ENCODE measurements at places on chromosomes 6 and 20.
A peak's percentile ranks its signal among the peaks of the same experiment; 100 is the strongest.

- H3K4me3 ChIP-seq, result no peak overlapping the region
- no peak overlapping the region for H3K27ac ChIP-seq
- no peaks in the 10 kb centered on the region for H3K36me3 ChIP-seq
- no peak for DNase-seq
- H3K4me1 ChIP-seq, result peaks cover 23% of the 10 kb centered on the region
- H3K27me3 ChIP-seq, result peaks cover 5% of the 10 kb centered on the region
These were observed 25.1 kb downstream of the PIGT start for GRCh38 chr20:45440891-45441685.

- peaks cover 3% of the 10 kb centered on the region for H3K36me3 ChIP-seq
- H3K27me3 ChIP-seq, result peaks cover 7% of the 10 kb centered on the region
- DNase-seq, result no peak
These were observed 1.7 kb downstream of the C20orf204 start for GRCh38 chr20:64037498-64038213.

DNA sequence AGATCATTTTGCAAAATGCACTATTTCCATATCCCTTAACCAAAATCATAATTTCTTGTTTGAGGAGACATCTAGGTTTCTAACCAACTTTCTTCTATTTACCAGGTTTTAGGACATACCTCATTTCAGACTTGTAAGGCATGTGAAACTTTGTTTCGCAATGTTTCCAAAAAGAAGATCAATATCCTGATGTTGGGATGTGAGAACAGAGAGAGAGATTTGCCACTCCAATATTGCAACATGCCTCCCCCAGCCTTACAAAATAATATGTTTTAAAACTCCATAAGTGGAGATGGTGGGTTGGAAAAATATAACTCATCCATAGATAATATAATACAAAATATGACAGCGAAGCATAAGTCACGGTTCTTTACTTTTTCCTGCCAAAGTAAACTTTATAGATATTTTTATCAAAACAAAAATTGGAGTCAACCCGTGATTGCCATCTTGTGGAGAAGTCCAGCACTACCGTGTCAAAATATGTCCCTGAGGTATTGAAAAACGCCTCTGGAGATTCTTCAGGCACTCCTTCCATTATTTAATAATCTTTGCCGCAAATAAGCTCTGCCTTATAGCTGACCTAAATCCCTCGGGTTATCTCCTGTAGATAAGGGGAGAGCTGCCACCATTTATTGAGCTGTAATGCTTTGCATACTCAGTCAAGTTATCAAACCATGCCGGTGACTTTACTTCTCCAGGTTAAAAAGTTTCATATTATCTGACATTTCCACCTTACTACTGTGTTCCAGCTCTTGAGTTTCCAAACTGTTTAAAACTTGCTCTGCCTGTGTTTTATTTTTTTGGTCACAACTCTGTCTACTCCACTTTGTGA is 534.2 kb downstream of the HACE1 start:
- no peaks in the 10 kb centered on the region for H3K27me3 ChIP-seq
- DNase-seq, result no peak
- no peaks in the 10 kb centered on the region for H3K4me1 ChIP-seq
- H3K4me3 ChIP-seq, result no peak overlapping the region

GRCh38 chr6:71419217-71420094 is 130.8 kb downstream of the OGFRL1 start:
- H3K27me3 ChIP-seq, result peaks cover 6% of the 10 kb centered on the region
- H3K27ac ChIP-seq, result no peak overlapping the region
- DNase-seq, result no peak
- no peaks in the 10 kb centered on the region for H3K36me3 ChIP-seq
- peak overlapping the region; percentile 63 for H3K4me3 ChIP-seq

- no peaks in the 10 kb centered on the region for H3K36me3 ChIP-seq
- no peak for DNase-seq
- peaks cover 13% of the 10 kb centered on the region for H3K4me1 ChIP-seq
These were observed 86.5 kb upstream of the IFNGR1 start for GRCh38 chr6:137305691-137306090.

DNA sequence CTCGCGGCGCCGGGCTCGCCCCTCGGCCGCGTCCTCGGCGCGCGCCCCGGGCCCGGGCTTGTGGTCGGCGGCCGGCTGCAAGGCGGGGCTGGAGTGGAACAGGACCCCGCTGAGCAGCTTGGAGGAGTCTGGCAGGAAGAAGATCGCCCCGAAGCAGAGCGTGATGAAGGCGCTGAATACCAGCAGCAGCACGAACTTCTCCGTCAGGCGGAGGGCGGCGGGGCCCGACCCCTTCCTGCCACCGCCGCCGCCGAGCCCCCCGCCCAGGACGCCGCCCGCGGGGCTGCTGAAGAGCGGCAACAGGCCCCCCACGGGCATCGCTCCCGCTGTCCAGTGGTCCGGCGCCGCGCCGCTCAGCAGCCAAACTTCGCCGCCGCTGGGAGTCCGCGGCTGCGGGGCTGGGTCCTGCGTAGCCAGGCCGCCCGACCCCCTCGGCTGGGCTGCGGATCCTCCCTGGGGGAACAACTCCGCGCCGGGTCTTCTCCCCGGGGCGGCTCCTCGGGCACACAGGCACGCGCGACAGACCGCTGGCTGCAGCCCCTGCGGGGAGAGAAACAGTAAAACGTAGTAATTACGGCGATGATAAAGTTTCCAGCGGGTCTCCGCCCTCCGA is 707 bp downstream of the MAN1A1 start:
- peak overlapping the region; percentile 82 for H3K27ac ChIP-seq
- H3K4me1 ChIP-seq, result peaks cover 75% of the 10 kb centered on the region
- peak overlapping the region; percentile 99 for H3K4me3 ChIP-seq
- H3K27me3 ChIP-seq, result peaks cover 5% of the 10 kb centered on the region
- H3K36me3 ChIP-seq, result no peaks in the 10 kb centered on the region

DNA sequence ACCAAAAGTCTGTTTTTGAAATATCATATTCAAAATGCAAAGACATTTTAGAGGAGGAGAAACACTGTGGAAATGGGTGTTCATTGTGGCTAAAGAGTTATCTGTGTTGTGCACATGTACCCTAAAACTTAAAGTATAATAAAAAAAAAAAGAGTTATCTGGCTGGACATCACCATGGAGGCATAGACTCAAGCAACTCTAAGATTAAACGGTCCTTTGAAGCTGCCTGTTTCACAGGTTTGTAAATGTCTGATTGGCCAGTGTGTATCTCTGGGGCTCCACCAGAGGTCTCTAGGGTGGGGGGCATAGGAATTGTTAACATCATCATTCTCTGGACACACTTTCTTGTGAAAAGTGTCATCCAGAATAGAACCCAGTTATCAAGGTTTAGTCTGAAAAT is 39.2 kb downstream of the TSPYL4 start:
- H3K36me3 ChIP-seq, result no peaks in the 10 kb centered on the region
- H3K4me3 ChIP-seq, result no peak overlapping the region
- no peaks in the 10 kb centered on the region for H3K4me1 ChIP-seq
- H3K27me3 ChIP-seq, result no peaks in the 10 kb centered on the region

- H3K36me3 ChIP-seq, result no peaks in the 10 kb centered on the region
- no peak overlapping the region for H3K27ac ChIP-seq
- H3K4me3 ChIP-seq, result no peak overlapping the region
These were observed 24.0 kb upstream of the MLN start for GRCh38 chr6:33827546-33828451.

DNA sequence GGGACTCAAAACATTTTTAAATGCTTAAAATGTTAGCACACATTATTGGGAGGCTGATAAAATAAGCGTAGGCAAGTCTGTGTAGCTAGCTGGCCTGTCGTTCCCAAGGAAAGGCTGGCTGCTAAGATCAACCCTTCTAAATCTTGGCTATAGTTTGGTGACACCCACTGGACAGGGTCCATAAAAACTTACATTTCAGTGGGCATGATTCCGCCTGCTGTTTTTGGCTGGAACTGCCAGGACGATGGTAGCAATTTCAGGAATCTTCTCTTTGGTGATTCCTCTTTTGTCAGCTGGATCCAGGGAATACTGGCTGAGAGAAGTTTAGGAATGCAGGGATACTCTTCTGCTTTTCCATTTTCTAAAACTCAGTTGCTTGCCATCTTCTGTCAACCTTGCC is 162.2 kb downstream of the NKAIN2 start:
- no peak overlapping the region for H3K4me3 ChIP-seq
- no peak overlapping the region for H3K27ac ChIP-seq
- H3K27me3 ChIP-seq, result no peaks in the 10 kb centered on the region

DNA sequence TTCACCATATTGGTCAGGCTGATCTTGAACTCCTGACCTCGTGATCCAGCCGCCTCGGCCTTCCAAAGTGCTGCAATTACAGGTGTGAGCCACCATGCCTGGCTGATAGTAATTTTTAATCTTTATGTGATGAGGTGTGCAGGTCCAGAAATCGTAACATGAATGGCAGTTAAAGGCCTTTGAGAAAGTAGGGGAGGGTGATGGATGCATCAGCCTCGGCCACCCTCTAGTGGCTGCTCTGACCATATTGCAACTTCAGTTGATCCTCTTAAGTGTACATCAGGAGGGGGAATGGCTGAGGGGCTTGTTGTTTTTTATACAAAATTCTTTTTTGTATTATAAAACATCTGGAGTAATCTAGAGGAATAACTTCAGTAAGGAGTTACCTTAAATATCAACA is 193.0 kb downstream of the ZFAND3 start:
- H3K27ac ChIP-seq, result no peak overlapping the region
- peaks cover 47% of the 10 kb centered on the region for H3K4me1 ChIP-seq
- peak; percentile 15 for DNase-seq
- no peaks in the 10 kb centered on the region for H3K27me3 ChIP-seq
- H3K36me3 ChIP-seq, result no peaks in the 10 kb centered on the region

- peaks cover 2% of the 10 kb centered on the region for H3K4me1 ChIP-seq
- no peak overlapping the region for H3K4me3 ChIP-seq
- H3K27ac ChIP-seq, result no peak overlapping the region
These were observed 43.2 kb downstream of the TMEM242 start for GRCh38 chr6:157280157-157280556.

DNA sequence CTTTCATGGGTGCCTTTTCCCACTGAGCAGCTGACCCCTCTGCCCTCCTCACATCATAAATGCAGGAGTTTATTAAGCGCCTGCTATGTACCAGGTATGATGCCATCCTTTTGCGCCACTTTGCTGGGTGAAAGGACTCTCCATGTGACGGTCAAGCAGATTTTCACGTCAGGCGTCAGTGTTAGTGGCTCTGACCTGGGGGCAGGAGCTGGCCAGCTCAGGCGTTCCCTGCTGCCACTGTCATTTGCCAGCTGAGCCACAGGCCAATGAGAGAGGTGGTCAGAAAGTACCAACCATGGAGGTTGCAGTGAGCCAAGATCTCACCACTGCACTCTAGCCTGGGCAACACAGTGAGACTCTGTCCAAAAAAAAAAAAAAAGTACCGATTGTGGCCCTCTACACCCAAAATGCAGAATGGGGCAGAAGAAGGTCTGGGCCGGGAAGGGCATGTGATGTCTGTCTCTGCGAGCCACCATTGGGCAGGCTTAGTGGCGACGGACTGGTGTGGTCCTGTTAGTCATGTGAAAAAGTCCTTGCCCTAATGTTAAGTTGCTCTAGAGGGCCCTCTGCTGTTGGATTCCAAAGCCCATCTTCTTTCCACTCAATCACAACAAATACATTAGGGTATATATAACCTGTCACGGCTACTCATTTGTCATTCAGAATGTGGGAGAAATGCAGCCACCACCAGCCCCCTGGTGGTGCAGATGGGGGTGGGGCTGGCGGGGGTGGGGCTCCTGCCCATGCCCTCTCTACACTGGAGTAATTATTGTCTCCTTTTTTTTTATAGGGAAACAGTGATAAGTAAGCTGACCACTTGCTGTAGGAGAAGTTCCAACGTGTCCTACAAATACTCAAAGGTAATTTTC is 18.4 kb upstream of the SLC22A1 start:
- no peak overlapping the region for H3K4me3 ChIP-seq
- DNase-seq, result no peak

DNA sequence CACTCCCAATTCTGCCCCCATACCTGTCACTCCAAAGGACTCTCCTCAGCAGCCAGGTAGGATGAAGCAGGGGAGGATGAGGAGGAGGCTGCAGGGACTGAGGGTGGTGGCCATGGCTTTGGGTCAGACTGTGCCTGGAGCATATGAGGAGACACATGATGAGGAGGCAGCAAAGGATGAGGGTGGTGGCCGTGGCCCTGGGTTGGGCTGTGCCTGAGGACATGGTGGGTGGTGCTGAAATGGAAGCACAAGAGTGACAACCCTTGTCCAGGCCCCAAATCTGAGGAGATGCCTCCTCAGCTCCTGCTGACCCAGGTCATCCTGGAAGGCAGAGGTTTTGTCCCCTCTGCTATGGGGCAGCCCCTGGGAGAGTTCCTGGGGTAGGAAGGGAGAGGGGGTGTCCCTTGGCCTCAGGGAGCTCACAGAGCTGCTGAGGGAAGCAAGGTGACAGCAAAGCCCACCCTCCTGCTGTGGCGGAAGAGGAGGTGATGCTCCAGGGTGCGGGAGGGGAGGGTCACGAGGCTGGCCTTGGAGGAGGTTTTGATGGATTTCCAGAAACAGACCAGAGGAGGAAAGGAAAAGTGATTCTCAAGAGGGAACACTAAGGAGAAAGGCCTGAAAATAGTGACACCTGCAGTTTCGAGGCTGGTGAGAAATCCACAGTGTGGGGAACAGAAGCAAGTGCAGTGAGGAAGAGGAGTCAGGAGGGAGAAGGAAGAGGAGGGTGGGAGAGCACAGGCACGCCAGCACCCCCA is 4.6 kb downstream of the RAET1G start:
- H3K27ac ChIP-seq, result no peak overlapping the region
- no peak overlapping the region for H3K4me3 ChIP-seq
- peaks cover 10% of the 10 kb centered on the region for H3K27me3 ChIP-seq
- H3K36me3 ChIP-seq, result no peaks in the 10 kb centered on the region

DNA sequence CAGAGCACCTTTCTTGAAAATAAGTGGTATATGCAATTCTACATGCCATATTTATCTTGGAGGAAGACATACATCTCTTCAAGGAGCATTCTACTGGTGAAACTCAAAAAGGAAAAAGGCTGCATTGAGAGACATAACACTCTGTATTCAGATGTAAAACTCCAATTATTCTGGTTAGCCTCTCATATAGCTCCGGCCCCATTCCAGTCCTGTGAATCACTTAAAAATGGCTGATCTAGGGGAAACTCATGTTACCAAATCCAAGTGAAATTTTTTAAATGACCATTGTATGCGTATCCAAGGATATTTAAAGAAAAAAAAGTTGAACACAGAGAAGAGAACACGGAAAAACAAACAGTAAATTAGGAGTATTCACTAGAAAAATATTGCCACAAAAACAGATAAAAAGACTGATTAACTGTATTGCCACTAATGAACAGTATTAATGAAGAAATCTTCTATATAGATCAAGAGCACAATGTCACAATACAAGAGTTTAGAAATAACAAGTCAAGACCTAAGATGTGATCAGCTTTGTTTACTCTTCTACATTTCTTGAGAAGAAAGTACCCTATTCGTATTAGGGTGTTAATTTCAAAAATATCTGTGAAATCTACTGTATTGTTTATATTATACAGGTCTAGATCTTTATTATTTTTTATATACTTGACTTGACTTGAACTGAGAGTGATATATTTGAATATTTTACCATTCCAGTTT is 124.5 kb upstream of the GJE1 start:
- no peaks in the 10 kb centered on the region for H3K27me3 ChIP-seq
- no peak overlapping the region for H3K27ac ChIP-seq
- no peak for DNase-seq
- H3K36me3 ChIP-seq, result no peaks in the 10 kb centered on the region
- H3K4me3 ChIP-seq, result no peak overlapping the region
- no peaks in the 10 kb centered on the region for H3K4me1 ChIP-seq

GRCh38 chr20:46406986-46407670 is 713 bp upstream of the ELMO2 start:
- no peak for DNase-seq
- H3K4me3 ChIP-seq, result peak overlapping the region; percentile 97
- H3K27me3 ChIP-seq, result peaks cover 7% of the 10 kb centered on the region
- peaks cover 71% of the 10 kb centered on the region for H3K4me1 ChIP-seq
- H3K27ac ChIP-seq, result peak overlapping the region; percentile 96

GRCh38 chr20:31716351-31716750 is 6.3 kb downstream of the BCL2L1 start:
- no peaks in the 10 kb centered on the region for H3K27me3 ChIP-seq
- no peak for DNase-seq
- peaks cover 100% of the 10 kb centered on the region for H3K4me1 ChIP-seq
- peak overlapping the region; percentile 86 for H3K27ac ChIP-seq
- peak overlapping the region; percentile 85 for H3K4me3 ChIP-seq
